Lung (tissue), 17 donors: ENCODE measurements at places on chromosomes 5 and 9. TPM values are rescaled to one million over a fixed set of nuclear protein-coding genes. Genes with fewer than 3 reads are reported as not detected.

- no peak for DNase-seq
Observed at GRCh38 chr5:105616599-105616998, 2054.0 kb upstream of the NUDT12 start.

DNA sequence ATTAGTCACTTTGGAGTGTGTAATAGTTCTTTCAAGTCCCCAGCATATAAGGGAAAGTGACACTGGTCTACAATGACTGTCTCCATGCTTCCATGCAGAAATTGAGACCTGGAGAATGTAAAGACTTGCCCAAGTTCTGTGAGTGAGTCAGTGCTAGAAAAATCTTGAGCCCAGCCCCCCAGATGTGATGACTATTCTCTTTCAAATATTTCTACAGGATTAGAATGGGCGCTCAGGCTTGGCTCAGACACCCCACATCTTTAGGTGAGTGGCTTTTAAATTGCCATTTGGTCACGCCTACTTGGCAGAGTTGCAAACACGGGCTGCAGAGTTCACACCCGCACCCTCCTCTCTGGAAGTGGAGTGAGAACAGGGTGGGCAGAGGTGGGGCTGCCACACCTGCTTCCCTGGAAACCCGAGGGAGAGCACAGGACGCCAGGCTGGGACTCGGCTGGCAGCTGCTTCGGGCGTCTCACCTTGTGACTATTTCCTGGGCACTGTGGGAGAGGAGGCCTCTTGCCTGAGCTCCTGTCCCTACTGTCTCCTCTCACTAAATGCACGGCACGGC is 37.6 kb downstream of the ROPN1L start:
- no peak for DNase-seq

DNA sequence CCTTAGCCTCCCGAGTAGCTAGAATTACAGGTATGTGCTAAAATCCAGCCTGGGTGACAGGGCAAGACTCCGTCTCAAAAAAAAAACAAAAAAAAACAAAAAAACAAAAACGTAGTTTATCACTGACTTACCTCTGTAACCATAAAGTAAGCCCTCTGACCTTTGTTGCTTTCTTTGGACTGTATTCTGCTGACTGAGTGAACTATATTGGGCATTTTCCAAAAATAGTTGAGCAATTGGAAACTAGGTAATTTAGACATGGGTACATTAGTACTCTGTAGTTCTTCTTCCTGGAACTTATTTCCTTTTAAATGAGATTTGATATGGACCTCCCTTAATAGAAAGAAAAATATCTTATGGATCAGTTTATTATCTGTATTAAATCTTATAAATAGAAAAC is 66.6 kb downstream of the ANKHD1 start:
- DNase-seq: no peak

DNA sequence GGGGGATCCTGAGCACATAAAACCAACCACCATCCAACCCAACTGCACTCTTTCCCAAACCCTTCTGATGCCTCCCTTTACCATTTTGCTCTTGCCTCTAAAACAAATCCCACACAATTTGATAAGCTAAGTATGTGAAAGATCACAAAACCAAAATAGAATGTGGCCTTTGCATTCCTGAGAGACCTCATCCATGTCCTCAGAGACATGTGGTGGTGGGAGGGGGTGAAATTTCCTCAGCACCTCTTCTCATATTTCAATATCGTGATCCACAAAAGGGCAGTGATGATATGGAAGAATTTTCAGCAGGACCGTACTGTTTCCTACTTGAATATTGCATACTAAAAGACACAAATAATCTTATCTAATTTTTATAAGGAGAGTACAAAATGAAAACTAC is 423.3 kb downstream of the TLE1 start:
- DNase-seq: no peak

Gene DBH
- polyA plus RNA-seq: 0.08 TPM

Gene SLC6A18
- not detected for polyA plus RNA-seq

Gene UTP15
- 4.4 TPM for polyA plus RNA-seq
